CD4-positive, alpha-beta T cell (primary cell): ENCODE measurements at places on chromosomes 5 and 9. TPM values are rescaled to one million over a fixed set of nuclear protein-coding genes. Genes with fewer than 3 reads are reported as not detected.

DNA sequence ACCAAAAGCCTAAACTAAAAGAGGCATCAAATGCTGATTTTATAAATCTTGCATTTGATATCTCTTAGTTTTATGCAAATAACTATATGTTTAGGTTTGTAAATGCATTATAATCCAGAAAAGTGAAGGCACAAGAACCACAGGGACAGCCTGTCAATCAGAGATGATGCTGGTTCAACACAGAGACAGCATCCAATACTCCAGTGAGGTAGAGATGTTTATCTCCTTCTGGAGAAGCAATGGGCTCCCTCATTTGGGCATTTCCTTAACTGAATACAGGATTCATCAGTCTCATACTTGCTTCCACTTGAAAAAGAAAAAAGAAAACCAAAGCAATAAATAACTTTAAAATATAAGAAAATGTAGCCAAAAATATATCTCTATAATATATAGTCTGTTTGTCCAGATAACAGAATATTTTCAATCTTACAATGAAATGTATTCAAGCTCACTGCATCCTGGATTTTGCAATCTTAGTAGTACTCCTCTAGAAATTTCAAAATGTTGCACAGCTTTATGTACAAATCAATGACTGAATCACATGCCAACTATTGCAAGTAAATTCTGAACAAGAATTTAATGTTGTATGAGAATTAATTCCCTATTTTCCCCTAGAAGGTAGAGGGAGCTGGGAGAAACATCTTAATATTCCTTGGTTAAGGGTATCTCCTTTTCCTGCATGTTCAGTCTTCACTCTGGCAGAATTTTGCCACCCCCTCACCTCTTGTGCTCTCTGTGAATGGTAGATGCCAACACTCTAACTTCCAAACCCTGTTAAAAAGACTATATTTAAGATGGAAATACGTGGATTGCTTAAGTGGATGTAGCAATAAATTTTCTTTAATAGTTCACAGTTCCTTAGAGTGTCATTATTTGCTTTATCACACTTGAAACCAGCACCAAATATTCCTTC, 191.1 kb upstream of the GAS1 start:
- DNase-seq: no peak

DNA sequence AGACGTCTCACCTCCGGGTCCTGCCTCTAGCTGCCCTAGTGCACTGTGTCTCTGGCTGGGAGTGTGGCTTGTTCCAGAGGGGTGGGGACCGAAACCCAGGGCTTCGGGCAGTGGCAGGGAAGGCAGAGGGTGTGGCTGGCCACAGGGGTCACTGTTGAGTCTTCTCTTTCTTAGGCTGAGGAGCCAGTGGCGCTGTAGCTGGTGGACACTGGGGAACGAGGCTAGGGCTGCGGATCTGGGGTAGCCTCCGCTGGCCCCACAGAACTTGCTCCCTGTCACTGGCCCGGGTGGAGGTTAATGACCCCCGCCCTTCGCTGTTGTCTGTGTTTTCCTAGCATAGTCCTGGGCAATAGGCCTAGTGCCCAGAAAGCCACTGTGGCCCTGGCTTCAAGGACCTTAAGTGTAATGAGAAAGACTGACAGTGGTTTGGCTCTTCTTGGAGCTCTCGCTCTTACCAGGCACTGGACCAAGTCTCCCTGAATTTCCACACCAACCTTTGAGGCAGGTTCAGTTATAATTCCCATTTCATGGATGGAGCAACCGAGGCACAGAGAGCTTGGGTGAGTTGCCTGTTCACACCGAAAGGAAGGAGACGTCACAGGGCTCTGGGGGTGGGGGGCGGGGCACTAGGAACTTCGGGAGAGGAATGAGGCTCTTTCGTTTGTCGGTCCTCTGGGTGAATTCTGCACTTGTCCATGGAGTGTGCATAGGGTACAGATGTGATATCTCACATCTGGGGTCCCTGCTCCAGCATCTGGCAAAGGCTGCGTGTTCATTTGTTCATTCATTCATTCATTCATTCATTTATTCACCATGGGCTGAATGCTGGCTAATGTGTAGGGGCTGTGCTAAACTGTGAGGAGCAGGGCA, 4.8 kb upstream of the IER5L start:
- DNase-seq: no peak

GRCh38 chr9:113501129-113501686, 37.7 kb downstream of the RGS3 start:
- DNase-seq: no peak

DNA sequence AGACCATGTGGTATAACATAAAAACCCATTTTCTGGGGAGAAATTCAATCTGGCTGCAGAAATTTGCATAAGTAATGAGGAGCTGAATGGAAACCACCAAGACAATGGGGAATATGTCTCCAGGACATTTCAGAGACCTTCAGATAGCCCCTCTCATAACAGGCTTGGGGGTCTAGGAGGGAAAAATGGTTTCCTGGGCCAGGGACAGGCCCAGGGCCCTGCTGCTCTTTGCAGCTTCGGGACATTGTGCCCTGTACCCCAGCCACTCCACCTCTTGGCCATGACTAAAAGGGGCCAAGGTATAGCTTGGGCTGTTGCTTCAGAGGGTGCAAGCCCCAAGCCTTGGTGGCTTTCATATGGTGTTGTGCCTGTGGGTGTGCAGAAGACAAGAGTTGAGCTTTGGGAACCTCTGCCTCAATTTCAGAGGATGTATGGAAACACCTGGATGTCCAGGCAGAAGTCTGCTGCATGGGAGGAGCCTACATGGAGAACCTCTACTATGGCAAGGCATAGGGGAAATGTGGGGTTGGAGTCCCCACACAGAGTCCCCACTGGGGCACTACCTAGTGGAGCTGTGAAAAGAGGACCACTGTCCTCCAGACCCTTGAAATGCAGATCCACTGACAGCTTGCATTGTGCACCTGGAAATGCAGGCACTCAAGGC, 30.4 kb downstream of the MRPS30 start:
- DNase-seq: no peak

DNA sequence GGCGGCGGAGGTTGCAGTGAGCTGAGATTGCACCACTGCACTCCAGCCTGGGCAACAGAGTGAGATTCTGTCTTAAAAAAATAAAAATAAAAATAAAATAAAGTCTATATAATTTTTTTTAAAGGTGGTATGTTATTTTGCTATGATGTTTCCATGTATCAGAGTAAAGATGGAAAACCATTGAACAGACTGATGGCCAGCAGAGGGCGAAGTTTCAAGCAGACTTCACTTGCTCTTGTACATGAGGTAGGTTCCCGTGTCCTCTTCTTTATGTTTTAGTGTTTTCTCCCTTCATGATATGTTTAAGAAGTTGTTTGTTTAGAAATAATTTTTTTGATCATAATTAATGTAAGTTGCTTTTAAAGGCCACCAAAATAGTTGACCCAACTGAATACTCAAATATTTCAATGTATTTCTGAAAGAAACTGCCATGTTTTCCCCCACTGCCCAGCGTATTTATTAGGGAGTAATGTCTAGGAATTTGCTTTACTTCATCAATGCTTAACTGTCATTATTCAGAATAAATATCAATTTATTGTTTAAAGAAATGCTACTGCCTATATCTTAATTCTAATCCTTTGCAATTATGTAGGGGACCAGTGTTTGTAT, 146.4 kb downstream of the HACD4 start:
- peak; percentile 39 for DNase-seq

- DNase-seq: no peak
Observed at GRCh38 chr5:41918105-41918504, 7.0 kb upstream of the FBXO4 start.

GRCh38 chr5:107103522-107103921, 567.2 kb downstream of the EFNA5 start:
- no peak for DNase-seq

DNA sequence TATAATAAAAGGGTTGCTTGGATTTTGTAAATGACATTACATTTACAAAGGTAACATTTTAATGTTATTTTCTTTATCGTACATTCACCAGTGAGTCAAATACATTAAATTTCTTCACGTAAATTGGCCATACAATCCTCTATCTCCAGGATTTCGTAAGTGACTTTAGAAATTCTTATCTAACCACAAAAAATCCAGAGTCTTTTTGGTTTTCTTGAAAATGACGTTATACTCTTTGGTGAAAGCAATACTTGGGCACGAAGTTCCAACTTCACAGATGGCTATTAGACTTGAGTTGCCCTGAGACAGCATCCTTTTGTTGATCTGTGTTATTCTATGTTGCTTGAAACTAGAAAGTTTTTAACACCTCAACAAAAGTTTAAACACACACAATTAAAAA, 87.4 kb upstream of the CDH10 start:
- DNase-seq: no peak

DNA sequence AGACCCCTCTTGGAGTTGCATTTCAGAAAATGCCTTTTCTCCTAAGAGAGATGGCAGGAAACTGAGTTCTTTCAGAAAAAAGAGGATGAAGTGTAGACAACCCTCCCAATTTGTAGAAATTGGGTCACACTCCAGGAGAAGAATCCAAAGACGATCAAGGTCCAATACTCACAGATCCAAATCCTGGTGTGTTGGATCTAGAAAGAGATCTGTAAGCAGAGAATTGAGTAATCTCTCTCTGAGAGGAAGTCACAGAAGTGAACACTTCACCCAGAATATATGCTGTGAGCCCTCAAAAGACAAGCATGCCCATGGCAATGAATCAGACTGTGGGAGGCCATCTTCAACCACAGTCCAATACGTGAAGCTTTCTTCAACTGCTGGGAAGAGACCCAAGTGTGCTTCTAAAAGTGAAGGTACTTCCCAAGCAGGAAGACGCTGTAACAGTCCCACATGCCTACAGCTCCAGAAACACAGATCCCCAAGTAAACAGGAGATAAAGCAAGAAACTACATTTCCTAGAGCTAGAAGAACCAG, 182.7 kb downstream of the SMC2 start:
- no peak for DNase-seq

- DNase-seq: no peak
Observed at GRCh38 chr9:134858051-134858841, 22.4 kb upstream of the FCN2 start.

DNA sequence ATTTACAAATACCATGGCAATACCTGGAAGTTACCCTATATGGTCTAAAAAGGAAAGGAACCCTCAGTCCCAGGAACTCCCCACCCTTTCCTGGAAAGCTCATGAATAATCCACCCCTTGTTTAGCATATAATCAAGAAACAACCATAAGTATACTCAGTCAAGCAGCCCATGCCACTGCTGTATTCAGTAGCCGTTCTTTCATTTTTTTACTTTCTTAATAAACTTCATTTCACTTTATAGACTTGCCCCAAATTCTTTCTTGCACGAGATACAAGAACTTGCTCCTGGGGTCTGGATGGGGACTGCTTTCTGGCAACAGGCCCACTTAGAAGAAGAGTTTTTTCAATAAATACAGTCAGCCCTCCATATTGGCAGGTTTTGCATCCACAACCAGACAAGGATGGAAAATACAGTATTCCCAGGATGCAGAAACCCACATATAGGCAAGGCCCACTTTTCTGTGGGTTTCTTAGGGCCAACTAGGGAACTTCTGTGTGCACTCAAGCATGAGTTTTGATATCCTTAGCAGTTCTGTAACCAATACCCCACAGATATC, 2.8 kb upstream of the TBCA start:
- DNase-seq: no peak

- DNase-seq: no peak
Observed at GRCh38 chr9:90009447-90009846, 404.6 kb downstream of the GADD45G start.

GRCh38 chr5:141040093-141040770, 10.9 kb upstream of the PCDHB1 start:
- DNase-seq: no peak

- no peak for DNase-seq
Observed at GRCh38 chr9:131977109-131977838, 102.4 kb downstream of the MED27 start.

DNA sequence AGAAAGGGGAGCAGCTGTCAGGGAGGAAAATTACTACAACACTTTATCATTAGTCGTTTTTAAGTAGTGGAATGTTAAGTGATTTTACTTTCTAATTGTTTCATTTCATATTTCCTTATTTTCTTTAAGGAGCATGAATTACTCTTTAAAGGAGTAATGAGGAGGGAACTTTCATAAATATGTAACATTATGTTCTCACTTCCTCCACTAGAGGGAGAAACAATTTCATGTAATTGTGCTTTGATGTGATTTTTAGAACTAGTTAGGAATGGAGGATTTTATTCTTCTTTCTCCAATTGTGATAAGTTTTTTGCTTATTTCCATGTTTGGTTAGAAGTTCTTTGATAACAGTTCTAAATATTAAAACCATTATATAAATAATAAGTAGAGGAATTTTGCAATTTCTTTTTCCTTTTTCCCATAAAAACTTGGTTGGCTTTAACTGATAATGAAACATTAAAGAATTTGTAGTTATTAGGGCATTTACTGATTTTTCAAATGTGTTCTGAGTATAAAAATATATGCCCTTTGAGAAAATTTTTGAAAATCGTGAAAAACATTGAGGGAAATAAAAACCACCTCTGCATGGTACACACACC, 25.6 kb downstream of the CEP78 start:
- peak; percentile 44 for DNase-seq

DNA sequence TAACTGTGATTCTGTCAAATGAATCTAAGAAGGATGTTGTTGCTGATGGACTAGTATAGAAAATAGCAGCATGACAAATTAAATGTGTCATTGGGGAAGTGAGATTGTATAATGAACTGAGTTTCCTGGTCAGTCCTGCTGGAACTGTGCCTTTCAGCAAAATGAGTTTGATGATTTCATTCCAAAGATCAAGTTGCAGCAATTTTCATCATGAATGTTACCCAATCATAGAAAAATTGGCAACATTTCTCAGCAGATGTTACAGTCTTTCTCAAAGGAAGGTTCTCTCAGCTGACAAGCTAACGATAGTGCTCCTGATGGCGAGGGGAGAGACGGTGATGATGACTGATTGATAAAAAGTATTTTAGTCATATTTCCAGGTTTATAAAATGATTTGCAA, 10.7 kb downstream of the PCDHAC2 start:
- DNase-seq: no peak

GRCh38 chr5:102511666-102512065, 12.9 kb upstream of the SLCO6A1 start:
- no peak for DNase-seq

DNA sequence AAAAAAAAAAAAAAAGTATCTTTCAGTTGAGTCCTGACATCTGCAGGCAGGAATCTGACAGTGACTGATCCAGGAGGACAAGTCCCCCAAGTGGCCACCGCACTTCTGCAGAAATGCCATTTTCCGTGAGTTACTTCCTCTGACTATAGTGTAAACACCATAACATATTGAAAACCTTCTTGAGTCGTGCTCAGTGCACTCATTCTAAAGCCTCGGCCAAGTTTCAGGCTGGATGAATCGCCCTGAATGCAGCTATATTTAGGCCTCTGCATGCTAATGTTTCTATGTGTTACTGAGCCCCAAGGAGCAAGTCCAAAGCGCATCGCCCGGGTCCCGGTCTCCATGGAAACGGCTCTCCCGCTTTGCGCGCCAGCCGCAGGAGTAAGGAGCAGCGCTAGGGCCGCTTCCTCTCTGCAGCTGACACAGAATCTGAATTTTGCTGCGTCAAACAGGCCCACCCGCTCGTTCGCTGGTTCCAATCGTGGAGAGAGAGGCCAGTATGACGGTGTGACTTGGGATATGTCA, 335.4 kb downstream of the MSX2 start:
- no peak for DNase-seq

PCDHGA10 gene
- 0.08 TPM for total RNA-seq

PLCXD3 gene
- total RNA-seq: not detected

WDR38 gene
- not detected for total RNA-seq

F2R gene
- total RNA-seq: 1.9 TPM

MCTP1 gene
- total RNA-seq: 2.1 TPM

ADAMTSL2 gene
- 1.2 TPM for total RNA-seq

TMOD1 gene
- total RNA-seq: 0.47 TPM

NOL8 gene
- 65.7 TPM for total RNA-seq
